T-helper 17 cell (primary cell): ENCODE measurements at places on chromosomes 7 and 10. TPM values are rescaled to one million over a fixed set of nuclear protein-coding genes. Genes with fewer than 3 reads are reported as not detected.

The MORN4 gene
- total RNA-seq = 0.35 TPM

The PARD3 gene
- 0.32 TPM for total RNA-seq

GRCh38 chr10:121369616-121370015 is 228.6 kb downstream of the FGFR2 start:
- H3K27me3 ChIP-seq = no peaks in the 10 kb centered on the region
- H3K36me3 ChIP-seq = no peaks in the 10 kb centered on the region
- no peak overlapping the region for H3K4me3 ChIP-seq
- no peak overlapping the region for H3K27ac ChIP-seq
- no peaks in the 10 kb centered on the region for H3K4me1 ChIP-seq

DNA sequence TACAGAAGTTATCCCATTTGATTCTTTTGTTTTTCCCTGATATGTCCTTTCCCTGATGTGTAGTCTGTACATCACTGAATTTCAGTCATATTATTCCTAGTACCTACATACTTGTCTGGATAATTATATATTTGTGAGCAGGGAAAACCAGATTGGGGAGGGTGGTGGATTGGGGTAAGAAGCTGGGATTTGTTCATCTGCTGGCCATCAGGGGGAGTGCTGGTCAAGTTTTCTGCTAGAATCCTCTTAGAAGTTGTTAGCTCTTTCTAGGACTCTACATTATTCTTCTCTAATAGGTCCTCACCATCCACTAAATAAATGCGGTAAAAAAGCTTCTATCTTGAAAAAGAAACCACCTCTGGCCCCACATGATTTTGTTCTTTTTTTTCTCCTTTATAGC is 232.7 kb upstream of the TAC1 start:
- no peaks in the 10 kb centered on the region for H3K4me1 ChIP-seq
- DNase-seq = no peak
- peaks cover 11% of the 10 kb centered on the region for H3K27me3 ChIP-seq
- H3K27ac ChIP-seq = no peak overlapping the region
